Femur (tissue), 1 donor: ENCODE measurements at places on chromosomes 16 and 17.
A peak's percentile ranks its signal among the peaks of the same experiment; 100 is the strongest.

- no peak for DNase-seq
These were observed 1.0 kb downstream of the EMC8 start for GRCh38 chr16:85798283-85798776.

DNA sequence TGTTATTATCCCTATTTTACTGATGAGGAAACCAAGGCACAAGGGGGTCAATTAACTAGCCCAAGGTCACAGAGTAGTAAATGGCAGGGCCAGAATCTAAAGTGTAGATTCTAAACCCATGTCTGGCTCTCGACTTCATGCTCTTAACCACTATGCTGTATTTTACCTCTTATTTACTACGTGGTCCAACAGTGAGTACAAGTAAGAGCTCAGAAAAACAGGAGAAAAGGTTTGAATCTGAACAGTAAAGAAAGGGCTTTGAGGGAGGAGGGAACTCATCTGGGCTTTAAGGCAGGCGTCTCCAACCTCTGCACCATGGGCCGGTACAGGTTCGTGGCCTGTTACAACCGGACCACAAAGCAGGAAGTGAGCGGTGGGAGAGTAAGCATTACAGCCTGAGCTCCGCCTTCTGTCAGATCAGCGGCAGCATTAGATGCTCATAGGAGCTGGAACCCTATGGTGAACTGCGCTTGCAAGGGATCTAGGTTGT lies 62.9 kb downstream of the SMURF2 start:
- DNase-seq, result peak; percentile 34

DNA sequence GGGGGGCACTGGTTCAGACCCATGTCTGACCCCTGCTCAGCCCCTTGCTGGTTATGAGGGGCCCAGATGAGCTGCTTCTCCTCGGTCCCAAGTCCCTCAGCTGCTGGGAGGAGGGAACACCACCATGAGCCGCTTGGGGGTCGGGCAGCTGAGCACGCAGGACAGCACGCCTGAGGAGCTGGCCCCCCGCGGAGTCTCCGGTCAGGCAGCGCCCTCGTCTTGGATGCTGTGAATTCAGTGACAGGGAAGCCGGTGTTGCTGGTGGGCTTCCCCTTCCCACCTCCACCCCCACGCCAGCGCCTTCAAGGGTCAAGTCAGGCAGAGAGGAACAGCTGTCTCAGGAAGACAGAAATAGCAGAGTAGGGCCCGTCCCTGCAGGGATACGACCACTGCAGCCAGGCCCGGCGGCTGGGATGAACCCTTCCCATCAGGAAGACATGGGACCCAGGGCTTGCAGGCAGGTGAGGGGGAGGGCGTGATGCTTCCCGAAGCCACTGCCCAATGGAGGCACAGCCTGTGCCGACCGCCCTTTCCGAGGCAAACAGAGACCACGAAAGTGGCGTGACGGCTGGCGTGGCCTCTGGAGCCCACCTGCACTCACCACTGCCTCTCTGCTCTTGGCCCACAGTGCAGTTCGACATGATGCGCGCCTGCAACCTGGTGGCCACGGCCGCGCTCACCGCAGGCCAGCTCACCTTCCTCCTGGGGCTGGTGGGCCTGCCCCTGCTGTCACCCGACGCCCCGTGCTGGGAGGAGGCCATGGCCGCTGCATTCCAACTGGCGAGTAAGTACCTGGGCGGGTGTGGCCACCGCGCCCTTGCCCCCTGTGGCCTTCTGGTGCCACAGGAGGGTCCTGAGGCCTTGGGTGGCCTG lies 8.1 kb downstream of the TMEM204 start:
- no peak for DNase-seq

GRCh38 chr16:49854188-49854795 lies 1.6 kb downstream of the ZNF423 start:
- peak; percentile 44 for DNase-seq
